ENCODE measurements at places on chromosomes 5 and 9.

DNA sequence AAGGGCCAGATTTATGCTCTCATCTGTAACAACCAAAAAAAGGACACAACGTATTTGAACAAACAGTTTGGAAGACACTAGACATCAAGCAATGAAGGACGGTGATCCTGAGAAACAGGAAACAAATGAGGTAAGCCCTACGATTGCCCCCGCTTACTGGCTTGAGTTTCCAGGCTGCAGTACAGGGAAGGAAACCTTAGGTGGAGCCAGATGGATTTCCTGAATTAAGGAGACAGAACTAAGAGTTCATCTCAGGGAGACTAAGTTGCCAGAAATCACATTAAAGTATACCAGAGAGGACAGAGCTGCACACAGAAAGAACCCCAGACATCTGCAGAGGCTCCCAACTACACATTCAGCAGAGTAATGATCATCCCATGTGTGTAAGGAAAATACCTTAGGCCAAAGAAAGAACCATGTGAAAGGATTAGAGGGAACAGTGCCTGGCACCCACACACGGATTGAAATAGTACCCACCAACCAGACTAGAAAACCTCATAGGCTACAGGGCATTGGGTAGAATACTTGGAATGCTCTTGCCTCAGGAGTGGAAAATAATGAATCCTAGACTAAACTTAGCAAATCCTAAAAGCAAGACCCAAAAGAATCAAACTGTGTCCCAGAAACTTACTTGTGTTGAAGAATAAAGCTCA is 99.3 kb upstream of the NIPBL start:
- no peak for DNase-seq

- DNase-seq = no peak
Measured at GRCh38 chr5:167242701-167243100, 1048.7 kb upstream of the WWC1 start.

DNA sequence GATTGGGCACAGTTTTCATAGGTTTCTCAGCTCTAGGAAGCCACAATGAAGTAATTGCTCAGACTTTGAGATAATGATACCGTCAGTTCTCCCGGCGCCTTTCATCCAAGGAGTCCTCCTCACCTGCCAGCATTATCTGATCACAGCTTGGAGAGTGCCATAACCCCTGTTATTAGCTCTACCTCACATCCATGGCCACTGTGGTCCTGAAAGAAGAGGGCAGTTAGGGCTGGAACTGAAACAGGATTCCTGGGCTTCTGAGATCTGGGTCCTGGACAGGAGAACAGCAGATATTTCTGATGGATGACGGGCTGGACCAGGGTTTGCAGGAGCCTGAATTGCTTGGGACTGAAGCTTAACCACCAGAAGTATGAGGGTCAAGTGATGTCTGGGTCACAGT is 13.5 kb downstream of the RGS3 start:
- DNase-seq = no peak

GRCh38 chr5:76763136-76763535 is 47.2 kb downstream of the F2R start:
- DNase-seq = no peak

GRCh38 chr9:38006163-38006562 is 62.9 kb downstream of the SHB start:
- DNase-seq = no peak
